ENCODE measurements at places on chromosomes 1 and 21. TPM values are rescaled to one million over a fixed set of nuclear protein-coding genes. Genes with fewer than 3 reads are reported as not detected.

- no peak for DNase-seq
Observed at GRCh38 chr1:198101716-198102453, 54.9 kb upstream of the NEK7 start.

GRCh38 chr1:235450433-235450832 lies 53.8 kb downstream of the B3GALNT2 start:
- DNase-seq = no peak

DNA sequence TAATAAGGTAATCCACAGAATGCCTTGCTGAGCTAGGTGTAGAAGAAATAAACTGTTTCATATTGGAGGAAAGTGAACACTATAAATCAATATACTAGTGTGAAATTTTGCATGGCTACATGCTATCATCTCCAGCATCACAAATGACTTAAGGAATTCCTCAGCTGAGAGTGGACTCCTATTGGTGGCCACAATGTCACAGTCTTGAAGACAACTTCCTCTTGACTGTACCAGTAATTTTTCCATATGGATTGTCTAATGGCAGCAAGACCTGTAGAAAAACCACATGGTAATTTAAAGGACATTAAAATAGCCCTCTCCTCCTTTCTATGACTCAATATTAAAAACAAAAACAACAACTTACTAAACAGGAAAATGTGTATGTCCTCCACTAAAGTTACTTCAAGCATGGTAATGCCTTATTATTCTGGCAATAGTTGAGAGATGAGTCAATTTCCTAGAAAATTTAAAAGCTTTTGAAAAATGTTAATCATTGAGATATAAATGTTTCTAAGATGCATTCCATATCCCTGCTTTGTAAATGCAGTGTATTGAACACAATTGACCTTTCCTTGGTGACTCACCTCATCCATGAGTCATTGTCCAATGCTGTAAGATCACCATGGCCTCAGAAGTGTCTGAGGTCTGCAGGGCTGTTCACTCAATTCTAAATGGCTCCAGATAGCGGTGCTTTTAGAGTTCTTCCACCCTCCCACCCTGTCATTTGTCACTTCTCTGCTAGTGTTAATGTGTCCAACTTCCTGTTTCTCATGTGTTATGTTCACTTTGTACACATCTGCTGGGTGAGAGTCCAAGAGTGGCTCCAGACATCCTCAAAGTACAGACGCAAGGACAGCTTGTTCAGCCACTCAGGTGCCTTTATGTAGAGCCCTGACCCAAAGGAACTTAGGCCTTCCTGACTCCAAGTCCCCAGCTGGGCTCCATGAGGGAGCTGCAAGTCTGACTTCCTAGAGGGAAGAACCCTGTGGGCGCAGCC lies 32.8 kb upstream of the DNASE2B start:
- no peak for DNase-seq

- no peak for DNase-seq
Observed at GRCh38 chr21:17554679-17555465, 42.0 kb downstream of the CXADR start.

GRCh38 chr1:220335668-220336067 lies 63.4 kb upstream of the RAB3GAP2 start:
- DNase-seq = no peak

GRCh38 chr1:234433563-234434285 lies 45.3 kb downstream of the TARBP1 start:
- no peak for DNase-seq

DNA sequence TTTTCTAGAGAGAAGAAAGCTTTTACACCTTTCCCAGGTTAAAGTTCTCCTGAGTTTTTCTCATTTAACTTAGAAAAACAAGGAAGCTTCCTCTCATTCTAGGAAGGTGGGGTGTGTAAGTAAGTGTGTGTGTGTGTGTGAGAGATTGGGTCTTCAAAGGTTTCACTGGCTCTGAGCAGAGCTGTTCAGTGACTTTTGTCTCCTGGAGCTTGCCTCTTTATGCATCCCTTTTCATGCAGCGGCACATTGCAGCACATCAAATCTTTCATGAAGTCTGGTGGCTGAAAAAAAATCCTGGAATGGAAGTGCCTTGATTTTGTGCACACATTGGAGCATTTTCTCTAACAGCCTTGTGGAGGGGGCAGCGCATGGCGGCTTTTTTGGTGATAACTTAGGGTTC lies 3.4 kb downstream of the GPA33 start:
- DNase-seq = no peak

DNA sequence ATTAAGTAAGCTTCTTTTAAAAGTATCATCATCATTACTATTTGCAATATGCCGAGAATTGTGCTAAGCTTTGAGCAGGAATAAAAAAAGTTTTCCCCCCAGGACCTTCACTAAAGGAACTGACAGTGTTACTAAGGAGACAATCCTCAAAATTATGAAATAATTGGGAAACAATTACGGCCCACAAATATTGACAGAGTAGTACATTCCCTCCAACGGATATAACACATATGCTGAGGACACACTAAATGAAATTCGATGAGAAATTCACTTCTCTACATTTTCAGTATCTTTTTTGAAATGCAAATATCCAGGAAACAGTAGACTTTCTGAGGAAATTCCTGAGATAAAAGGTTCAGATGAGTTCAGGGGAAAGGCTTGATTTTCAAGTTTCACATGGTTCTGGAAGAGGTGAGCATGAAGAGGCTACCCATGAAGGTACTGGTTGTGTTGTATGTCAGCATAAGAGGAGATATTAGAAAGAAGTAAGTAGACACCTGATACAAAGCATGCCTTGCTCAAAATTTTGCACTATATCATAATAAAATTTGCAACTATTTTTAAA lies 171.2 kb upstream of the NR5A2 start:
- DNase-seq = no peak

- DNase-seq = no peak
Observed at GRCh38 chr1:198520524-198521254, 19.8 kb downstream of the ATP6V1G3 start.

DNA sequence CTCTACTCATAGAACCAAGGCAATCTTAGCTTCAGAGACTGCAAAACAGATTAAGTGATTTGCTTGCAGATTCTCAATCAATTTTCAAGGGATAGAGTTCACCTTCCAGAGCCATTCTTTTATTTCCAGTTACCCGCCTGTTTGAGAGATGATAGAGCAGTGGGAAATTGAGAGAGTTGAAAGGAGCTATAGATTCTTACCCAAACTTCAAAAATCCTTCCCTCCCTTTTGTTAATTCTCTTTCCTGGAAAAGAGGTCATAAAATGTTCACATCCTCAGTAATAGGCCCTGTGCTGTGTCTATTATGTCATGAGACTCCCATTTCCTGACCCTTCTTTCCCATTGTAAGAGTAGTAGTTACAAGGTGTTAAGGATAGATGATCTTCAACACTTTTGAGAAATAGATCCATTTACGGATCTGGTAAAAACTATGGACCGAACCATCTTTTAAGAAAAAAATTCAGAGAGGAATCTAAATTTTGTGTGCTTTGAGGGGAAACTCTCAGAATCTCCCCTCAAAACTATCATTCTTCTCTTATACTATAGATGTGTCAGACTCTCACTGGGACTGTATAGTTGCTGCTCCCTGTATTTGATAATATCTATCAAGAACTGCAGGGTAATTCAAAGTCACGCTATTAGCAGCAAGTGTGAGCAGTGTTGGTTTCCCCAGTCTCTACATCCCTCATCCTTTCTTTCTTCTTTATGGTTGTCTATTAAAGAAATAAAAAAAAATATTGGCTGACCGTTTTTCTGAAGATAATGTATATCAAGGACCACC lies 8.0 kb downstream of the RGS4 start:
- DNase-seq = no peak

GRCh38 chr1:92465256-92465647 lies 21.5 kb downstream of the GFI1 start:
- no peak for DNase-seq

DNA sequence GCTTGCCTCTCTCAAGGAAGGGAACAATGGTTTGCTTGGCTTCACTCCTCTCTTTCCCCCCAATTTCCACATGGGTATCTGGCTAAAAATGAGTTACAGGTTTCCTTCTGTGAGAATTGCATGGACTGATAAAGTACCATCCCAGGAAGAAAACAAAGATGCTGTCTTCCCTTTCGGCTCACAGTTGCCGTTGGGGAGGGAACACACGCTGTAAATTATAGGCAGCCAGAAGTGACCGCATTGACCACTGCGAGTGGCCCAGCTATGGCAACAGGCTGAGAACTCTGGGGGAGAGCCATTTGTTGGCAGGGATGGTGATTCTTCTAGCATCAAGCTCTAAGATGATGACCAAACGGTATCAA lies 2.9 kb downstream of the RUNX1 start:
- DNase-seq = no peak

DNA sequence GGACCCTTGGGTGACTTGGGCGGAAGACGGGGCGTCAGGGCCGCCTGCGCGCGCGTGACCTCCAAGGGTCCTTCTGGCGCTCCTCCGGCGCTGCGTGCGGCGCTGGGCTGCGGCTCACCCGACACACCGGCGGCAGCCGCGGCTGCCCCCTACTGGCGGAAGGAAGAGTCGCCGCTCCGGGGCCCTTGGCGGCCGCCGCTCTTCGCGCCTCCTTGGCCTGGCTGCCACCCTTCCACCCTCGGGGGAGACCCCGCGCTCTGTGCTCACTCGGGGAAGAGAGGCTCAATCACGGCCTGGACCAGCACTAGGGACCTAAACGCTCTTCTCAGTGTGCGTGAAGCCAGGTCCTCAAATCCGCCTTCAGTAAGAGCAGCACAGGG lies 89.7 kb downstream of the DMRTA2 start:
- no peak for DNase-seq

- no peak for DNase-seq
Observed at GRCh38 chr1:101006553-101006952, 19.0 kb downstream of the DPH5 start.

- DNase-seq = no peak
Observed at GRCh38 chr1:166289309-166290050, 122.7 kb upstream of the FAM78B start.

- DNase-seq = no peak
Observed at GRCh38 chr1:167640051-167640450, 10.0 kb downstream of the RCSD1 start.

GRCh38 chr1:53359225-53359933 lies 31.5 kb upstream of the LRP8 start:
- DNase-seq = no peak

- DNase-seq = no peak
Observed at GRCh38 chr1:866095-866494, 57.6 kb upstream of the SAMD11 start.

DNA sequence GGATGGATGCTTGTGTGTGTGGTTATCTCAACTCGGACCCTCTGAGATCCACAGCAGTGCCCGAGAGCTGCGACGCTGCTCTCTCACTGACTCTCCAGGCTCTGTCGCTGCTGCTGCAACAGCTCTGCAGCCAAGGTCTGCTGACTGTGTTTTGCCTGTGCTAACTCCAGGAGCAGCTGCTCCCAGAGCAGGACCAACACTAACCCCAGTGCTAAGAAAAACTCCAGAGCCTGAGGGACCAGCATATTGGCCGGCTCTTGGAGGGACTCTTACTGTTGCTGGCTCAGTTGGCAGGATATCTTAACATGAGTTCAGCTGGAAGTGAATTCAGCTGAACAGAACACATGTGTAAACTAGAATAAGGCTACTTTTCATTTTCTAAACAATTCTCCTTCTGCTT lies 4.4 kb downstream of the LCE2C start:
- no peak for DNase-seq

DNA sequence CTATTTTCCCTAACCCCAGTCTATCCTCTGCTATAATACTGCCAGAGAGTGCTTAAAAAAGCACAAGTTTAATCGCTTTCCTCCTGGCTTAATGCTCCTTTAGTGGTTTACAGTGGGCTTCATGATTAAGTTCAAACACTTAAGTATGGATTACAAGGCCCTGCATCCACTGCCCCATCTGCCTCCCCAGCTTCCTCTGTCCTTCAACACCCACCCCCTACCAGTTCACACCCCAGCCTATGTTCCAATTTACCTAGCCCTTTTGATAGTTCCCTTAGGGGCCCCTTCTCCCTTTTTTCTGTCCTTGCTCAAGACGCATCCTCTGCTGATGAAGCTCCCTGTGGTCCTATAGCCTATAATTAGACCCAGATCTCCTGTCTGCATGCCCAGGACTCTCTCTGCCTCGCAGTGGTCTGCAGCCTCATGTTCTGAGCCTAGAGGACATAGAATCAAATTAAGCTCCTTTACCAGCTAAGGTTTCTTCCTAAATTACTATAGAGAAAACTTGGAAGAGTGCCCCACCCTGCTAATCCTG lies 212.5 kb downstream of the FGGY start:
- no peak for DNase-seq

- DNase-seq = no peak
Observed at GRCh38 chr1:81366173-81366572, 434.6 kb upstream of the ADGRL2 start.

DNA sequence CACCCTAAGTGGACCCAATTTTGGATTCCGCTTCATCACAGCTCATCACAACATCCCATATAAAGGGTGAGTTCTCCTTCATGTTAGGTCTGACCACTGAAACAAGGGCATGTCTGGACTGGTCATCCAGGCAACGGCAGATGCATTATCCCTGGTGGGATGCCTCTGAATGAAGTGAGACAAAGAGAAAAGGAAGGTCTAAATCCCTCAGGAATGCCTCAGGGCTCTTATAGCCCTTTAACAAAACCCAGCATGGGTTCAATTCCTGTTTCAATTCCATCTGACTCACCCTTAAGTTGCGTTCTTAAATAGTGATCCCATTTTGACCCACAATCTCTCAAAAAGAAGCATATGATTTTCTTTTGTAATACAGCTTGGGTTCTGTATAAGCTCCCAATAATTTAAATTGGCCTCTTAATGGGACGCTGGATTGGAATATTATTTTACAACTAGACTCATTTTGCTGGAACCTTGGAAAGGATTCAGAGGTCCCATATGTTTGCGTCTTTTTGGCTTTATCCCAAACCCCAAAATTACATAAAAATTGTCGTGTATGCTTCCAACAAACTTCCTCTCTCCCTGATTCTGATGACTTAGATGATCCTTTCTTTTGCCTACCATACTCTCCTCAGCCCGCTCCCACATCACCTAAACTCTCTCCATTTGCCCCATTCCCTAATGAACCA lies 287.4 kb upstream of the ZP4 start:
- no peak for DNase-seq

DNA sequence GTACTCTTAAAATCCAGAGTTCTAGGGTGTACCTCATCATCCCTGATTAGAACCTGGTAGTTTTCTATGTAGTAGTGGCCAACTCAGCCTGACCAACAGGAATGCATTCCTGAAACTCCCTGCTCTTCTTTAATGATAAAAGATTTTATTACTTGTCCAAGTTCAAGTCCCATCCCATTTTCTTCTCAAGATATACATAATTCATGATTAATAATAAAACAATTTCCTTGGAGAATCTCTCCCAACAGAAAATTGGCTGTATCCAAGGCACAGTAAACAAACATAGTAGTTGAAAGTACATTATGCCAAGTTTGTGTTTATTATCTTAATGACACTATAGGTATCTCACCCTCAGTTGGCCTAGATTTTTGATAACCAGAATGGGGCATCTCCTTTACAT lies 714.1 kb upstream of the ADAMTS5 start:
- no peak for DNase-seq

TNNT2 gene
- total RNA-seq = 4,112 TPM

TRABD2B gene
- total RNA-seq = 3.1 TPM

TMCO4 gene
- total RNA-seq = 5.7 TPM

YOD1 gene
- total RNA-seq = 3.5 TPM

CTH gene
- 1.0 TPM for total RNA-seq

HUNK gene
- total RNA-seq = 0.20 TPM

CELA3B gene
- total RNA-seq = not detected

PROK1 gene
- 5.1 TPM for total RNA-seq

TSACC gene
- not detected for total RNA-seq

KLHDC7A gene
- not detected for total RNA-seq

TSPEAR gene
- total RNA-seq = not detected

NTNG1 gene
- total RNA-seq = 1.8 TPM

STYXL2 gene
- 148 TPM for total RNA-seq

ELAPOR1 gene
- total RNA-seq = 0.12 TPM

GIPC2 gene
- 1.5 TPM for total RNA-seq
